Peyer's patch (tissue), 4 donors: ENCODE measurements at places on chromosomes 7 and 10. TPM values are rescaled to one million over a fixed set of nuclear protein-coding genes. Genes with fewer than 3 reads are reported as not detected.

The DENND2A gene
- total RNA-seq, result 1.6 TPM

DNA sequence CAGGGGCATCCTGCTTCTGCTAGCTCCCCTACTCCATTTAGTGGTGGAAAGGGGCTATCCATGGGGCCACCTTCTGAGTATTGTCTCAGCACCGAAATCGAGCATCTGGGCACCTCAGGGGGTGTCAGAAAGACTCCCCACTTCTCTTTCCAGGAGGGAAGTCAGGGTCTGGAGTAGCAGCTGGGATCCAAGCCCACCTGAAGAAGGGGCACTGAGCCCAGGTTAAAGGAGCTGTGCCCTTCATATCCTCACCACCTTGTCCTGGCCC, 2.6 kb downstream of the FLNC start:
- DNase-seq, result no peak

- no peak for DNase-seq
Observed at GRCh38 chr7:138726288-138726687, 25.1 kb upstream of the SVOPL start.

DNA sequence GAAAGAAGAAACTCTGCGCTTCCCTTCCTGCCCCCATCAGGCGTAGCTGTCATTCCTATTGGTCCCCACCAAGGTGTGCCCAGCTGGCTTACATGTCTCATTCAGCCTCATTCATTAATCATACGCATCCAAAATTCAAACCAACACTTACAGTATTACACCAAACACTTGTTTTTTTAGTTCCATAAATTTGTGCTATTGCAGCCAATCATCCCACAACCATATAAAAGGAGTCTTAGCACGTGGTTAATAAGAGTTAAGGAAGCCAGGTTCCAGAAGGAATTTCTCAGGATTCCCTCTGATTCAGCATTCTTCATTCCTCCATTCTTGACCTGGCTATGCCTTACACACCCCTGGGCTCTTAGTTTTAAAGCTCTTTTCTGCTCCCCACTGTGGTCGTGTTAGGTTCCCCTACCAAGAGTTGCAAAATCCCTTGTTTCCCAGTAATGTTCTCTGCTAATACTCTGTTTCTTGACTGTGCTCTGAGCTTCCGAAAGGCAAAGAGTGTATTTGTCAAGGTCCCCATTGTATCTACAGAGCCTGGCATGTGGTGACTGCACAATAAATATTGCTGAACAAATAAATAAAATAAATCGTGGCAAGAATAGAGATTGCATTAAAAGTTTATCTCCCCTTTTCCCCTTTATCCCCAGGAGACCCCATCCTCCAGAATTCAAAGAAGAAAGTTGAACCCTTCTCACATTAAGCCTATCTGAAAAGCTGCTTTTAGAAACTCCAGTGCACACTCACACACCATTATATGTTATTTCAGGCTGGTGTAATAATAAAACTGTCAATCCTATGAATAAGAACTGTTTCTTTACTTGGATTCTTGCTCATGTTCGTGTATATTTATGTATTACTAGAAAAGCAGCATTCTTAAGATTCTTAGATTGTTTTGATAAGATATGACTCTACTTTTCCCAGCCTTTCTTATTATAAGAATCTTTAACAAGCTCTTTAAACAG, 514.4 kb downstream of the INHBA start:
- no peak for DNase-seq

The NRCAM gene
- 4.0 TPM for total RNA-seq

The PLAU gene
- 6.6 TPM for total RNA-seq
